Activated naive CD4-positive, alpha-beta T cell treated with anti-CD3 and anti-CD28 coated beads, Interleukin-2, amount 50 U/mL, for 16 hours (primary cell): ENCODE measurements at places on chromosomes 1 and 21.

DNA sequence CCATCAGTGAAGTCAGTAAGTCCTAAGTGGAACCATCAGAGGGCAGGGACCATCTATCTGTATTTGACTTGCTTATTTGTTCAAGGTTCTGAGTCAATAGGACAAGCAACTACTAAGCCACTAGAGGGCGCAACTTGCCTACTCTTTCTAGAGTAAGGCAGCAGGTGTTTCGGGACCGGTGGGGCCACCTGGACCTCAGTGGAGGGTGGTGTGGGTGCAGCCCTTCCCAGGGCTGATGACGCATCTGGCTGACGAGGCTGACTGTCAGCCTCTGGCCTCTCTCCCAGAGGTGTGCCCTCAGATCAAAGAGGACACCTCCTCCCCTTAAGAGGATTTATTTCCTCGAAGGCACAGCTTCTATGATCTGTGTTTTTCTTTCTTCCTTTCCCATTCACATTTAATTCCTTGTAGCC, 6.6 kb downstream of the CBR3 start:
- DNase-seq: peak; percentile 83

DNA sequence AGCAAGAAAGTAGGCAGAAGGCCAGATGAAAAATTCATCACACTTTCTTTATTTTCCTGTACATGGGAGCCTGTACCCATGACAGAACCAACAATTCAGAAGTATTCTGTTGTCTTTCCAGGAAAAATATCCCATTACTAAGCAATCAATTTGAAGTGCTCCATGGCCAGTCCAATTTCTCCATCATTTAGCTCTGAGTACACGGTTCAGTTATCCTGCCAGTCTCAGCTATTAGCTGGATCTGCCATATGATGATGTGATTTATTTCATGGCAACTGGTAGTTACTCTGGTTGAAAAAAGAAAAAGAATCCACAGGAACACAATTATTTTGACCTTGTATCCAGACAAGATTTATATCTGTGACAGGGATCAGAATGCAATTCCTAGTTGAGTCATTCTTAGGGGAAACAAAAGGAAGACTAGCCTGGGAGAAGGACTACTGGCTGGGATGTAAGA, 70.6 kb upstream of the GORAB start:
- no peak for DNase-seq

DNA sequence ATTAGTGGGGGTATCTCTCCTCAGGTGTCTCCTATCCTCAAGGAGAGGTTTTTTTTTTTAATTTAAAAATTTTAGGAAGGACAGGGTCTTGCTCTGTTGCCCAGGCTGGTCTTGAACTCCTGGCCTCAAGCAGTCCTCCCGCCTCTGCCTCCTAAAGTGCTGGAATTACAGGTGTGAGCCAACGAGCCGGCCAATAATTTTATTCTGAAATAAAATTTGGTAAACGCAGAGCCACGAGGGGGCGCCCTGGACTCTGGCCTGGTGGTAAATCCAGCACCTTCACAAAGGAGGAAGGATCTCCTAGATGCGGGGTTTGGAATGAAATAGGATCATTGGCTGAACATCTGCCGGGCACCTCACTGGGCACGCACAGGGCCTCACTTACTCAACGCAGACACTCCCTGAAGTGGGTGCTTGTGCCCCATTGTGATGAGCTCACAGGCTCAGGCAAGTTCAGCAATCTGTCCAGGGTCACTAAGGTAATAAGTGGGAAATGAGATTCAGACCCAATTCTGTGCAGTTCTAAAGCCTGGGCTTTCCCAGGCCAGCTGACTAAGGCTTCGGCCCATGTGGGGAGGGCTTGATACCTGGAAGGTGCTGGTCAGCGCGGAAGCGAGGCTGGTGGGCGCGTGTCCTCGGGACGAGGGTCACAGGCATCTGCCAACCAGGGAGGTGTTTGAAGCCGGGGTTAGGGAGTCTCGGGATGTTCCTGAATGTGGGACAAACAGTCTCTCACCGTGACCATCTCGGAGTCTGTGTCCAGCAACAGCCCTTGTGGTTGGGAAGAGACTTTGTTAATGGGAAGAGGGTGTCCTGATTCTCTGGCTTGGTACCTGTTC, 32.7 kb upstream of the ETV3 start:
- peak; percentile 39 for DNase-seq

DNA sequence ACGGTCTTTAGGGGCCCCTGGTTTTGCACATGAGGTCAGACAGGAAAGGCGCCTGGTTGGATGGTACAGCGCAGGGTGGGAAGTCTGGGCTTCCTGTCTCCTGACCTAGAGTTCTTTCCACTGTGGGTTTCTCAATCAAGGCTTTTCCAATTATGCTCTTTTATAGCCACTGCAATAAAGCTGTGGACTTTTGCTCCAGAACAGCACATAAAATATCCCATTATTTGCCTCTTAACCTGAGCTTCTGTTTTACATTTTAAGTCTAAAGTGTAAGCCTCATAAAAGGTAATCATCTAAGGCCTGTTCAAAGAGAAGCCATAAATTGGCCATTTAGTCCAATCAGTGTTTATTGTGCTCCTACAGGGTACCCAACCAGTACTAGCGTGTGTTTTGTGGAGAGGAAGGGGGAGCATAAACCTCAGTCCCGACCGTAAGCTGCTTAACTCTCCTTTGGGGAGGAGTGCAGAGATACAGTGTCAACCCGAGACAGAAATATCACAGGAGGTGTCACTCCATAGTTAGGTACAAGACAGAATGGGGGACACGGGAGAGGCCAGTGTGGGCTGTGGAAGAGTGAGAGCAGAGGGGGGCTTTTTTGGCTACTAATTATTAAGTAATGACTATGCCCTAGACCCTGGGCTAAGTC, 270.0 kb downstream of the TRABD2B start:
- no peak for DNase-seq

DNA sequence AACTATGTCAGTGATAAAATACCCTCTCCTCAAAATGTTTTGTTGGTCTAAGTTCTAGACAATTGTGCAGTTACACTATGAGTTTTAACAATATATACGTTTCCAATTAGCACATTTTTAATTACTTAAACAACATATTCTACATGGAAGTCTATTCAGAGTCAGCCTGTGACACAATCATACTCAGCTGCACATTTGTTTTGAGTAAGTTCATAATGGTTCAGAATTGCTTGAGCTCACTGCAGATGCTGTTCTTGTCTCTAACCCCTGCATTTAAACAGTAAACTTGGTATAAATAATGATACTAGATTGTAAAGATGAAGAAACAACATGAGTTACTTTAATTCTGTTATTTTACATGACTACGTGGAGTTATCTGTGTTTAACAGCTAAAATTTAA, 30.6 kb downstream of the CDKN2C start:
- no peak for DNase-seq

GRCh38 chr1:155864393-155864792, 5.0 kb downstream of the SYT11 start:
- no peak for DNase-seq

- no peak for DNase-seq
Observed at GRCh38 chr1:46455951-46456350, 33.7 kb upstream of the DMBX1 start.

DNA sequence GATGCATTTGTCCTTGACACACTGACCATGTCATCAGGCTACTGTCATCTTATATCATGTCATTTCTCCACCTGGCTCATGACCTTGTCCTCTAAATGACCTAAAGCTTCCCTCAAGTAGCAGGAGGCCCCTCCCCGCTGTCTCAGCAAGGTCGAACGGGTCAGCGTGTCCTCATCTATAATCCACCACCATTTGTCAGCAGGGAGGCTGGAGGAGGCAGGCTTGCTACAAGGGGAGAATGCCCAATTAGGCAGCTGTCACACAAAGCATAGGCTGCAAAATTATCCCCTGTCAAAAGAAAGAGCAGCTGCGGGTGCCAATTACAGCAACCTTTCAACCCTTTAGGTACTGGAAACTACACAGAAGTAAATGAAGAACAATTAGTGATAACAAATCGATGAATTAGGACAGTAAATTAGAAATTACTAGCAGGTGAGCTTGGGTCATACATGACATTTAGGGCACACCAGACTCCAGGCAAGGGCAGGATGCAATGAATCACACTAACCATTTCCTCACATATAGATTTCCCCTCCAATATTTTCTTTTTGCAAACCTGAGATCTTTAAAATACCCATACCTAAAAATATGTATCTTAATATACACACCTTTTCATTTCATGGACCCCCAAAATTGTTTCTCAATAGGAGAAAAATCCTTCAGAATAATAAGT, 61.2 kb downstream of the NRIP1 start:
- DNase-seq: no peak

DNA sequence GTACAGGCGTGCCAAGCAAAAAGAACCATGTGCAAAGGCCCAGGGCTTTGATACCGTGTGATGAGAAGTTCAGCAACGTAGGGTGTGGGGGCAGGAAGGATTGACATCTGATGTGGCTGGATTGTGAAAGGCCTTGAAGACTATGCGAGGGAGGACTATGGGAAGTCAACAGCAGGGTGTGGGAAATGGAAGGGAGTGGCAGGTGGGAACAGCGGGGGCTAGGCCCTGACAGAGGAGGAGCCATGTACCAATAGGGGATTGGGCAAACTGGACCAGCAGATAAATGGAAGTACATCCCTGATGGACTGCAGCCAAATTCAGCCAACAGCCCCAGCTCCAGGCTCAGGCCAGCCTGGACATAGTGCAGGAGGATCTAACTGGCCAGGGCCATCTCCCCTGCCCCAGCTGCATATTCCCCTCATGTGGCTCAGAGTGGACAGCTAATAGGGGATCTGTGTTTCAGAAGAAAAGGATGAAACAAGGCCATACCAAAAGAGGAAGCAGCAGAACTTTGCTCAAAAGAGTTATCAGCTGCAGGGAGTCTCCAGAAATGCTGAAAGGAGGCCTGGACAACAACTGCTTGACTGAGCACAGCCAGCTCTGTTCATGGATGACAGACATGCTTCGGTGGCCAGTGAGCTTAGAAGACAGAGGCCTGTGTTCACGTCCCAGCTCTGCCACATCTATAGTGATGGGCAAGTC, 140.2 kb upstream of the SGIP1 start:
- DNase-seq: no peak

- DNase-seq: no peak
Observed at GRCh38 chr1:172909606-172910326, 141.0 kb downstream of the TNFSF18 start.

DNA sequence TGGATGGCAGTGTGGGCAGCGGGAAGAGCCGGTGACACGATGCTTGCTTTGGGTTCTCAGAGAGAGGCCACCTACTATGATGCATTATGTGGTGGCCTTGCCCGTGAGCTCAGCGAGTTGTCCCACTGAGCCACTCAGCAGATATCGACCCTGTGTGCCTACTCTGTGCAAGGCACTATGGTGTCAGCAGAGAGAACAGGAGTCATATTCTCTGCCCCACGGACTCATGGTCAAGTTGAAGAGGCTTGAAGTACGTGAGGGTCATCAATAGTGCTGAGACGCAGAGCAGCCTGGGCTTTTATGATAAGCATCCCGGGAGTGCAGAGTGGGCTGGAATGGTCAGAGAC, 466.2 kb downstream of the CAMTA1 start:
- no peak for DNase-seq

GRCh38 chr1:113904293-113904673, 316 bp downstream of the AP4B1 start:
- DNase-seq: peak; percentile 67

GRCh38 chr1:31243501-31244286, 4.0 kb upstream of the NKAIN1 start:
- no peak for DNase-seq

DNA sequence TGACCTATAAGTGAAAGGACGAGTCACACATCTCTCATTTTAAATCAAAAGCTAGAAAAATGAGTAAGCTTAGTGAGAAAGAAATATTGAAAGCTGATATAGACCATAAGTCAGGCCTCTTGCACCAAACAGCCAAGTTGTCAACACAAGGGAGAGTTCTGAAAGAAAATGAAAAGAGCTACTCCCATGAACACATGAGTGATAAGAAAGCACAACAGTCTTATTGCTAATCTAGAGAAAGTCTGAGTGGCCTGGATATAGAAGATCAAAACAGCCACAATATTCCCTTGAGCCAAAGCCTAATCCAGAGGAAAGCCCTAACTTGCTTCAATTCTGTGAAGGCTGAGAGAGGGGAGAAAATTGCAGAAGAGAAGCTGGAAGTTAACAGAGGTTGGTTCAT, 175.0 kb downstream of the SMYD3 start:
- DNase-seq: no peak

GRCh38 chr1:67371043-67371442, 59.2 kb downstream of the SERBP1 start:
- no peak for DNase-seq

DNA sequence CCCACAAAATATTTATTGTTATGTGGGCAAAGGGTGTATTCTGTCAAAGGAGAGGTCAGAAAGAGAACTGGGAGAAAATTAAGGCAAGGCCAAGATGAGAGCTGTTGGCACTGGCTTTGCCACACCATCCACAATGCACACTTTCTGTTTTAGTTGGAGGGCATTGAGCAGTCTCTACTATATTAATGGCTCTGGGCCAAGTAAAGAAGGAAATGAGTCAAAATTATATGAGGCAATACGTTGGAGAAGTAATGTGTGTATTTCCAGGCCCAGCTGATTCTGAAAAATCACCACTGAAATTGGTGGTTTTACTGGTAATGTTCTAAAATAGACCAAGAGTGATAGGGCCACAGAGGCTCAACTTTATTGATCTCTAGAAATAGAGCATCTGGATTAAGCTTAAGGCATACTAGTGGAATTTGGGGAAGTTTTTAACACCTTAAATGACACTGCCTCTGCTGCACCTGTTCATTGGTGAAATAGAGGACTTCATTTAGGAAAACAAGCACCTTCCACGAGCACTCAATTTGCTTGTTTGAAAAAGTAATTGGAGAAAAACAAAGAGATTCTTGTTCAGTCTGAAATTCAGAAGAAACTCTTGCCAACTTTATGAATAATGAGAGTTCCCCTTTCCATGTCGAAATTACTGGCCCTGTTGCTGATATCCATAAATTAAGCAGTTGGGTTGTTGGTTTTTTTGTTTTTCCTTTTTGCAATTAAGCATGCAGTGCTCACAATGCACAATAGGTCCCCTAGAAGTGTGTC, 424.9 kb downstream of the ADGRL2 start:
- no peak for DNase-seq

- no peak for DNase-seq
Observed at GRCh38 chr1:219049501-219049900, 124.2 kb upstream of the LYPLAL1 start.

GRCh38 chr1:193216920-193217319, 30.5 kb upstream of the B3GALT2 start:
- no peak for DNase-seq

DNA sequence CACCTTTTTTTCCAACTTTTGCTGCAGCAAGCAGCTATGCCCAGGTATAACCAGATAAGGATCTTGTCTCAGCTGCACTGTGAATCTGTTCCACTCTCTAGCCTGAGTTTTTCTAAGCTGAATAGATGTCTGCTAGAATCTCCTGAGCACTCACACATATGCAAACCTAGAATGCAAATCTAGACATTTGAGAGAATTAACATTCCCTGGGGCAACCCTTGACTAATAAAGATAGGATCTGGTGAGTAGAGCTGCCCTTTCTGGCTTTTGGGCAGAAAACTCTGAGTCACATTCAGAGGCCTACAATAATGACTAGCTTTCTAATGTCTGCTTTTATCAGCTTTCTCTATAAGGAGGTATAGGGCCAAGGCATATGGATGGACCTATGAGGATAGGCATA, 61.4 kb upstream of the BARHL2 start:
- DNase-seq: no peak
